NCI-H1105 (cell line): ENCODE measurements at places on chromosomes 16 and 17.

- DNase-seq: no peak
Observed at GRCh38 chr17:75069783-75070182, 18.0 kb upstream of the SLC16A5 start.

- no peak for DNase-seq
Observed at GRCh38 chr17:57288040-57288772, 31.9 kb downstream of the MSI2 start.

DNA sequence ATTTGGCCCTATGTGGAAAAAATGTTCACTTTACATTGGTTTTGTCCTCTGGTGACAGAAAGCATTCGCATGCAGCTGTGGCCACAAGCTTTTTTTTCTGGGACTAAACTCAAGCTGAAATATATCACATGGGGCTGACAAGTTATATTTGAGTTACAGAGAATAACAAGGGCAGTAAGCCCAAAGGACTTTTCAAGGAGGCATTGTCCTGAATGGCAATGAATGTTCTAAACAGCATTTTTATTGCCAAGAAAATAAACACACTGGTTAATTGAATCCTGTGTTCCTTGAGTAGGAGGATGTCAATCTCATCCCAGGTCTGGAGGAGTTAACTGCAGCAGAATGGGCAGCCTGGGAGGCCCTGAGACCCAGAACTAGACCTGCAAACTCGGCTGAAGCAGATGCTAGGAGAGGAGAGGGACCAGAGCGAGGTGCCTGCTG is 114.5 kb downstream of the COPRS start:
- no peak for DNase-seq

- no peak for DNase-seq
Observed at GRCh38 chr17:82218349-82219075, 5.9 kb upstream of the CCDC57 start.

DNA sequence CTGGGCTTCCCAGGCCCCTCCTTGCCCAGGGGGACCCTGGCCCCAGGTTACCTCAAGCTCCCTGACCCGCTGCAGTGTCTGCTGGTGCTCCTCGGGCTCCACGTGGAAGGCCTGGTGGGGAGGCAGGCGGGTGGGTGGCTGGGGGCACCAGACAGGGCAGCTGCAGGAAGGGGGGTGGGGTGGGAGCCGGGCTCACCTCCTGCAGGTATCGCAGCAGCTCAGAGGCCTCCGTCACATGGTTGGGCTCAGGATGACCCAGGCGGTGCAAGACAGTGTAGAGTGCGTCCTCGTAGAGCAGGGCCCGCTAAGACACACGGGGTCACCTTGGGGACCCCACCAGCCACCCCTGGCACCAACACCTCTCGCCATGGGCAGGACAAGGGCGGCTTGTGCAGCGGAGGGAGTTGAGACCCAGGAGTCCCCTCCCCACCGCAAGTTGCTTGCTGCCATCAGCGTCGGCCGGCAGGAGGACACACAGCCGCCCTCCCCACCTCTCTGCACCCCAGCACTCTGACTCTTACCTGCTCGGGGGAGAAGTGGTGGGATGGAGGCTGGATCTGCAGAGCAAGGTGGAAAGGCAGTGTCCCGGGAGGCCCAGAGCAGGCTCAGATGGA is 1.1 kb downstream of the UNC13D start:
- no peak for DNase-seq

DNA sequence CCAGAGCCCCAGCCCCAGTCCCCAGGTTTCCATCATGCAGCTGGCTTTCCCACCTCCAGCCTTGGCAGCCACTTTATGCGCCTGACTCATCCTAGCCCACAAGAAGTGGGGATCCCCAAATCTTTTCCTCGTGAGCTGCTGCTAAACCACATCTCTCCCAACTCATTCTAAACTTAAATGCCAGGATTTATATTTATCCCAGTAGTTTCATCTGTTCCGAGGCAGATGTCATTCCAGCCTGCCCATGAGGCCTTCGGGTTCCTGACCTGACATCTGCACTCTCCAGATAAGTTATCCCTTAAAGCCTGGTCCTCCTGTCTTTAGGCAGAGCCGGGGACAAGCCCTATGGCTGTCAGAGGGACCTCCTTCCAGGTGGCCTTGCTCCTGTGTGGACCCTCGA is 16.6 kb downstream of the PLXDC1 start:
- DNase-seq: no peak

DNA sequence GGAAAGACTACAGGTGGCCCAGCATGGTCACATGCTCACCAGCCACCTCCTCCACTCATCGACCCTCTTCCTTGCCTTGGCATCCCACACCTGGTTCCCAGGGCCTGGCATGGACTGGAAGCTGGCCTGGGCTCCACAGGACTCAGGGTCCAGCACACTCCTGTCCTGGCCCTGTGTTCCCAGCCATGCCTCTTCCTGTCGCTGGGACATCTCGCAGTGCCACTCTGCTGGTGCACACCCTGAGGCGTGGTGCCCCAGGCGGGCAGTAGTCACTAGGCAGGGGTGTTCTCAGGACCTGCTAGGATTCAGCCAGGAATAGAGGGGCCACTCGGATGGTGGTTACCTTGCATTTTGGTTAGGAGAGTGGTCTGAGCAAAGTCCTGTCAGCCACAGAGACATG is 99.4 kb downstream of the AMFR start:
- no peak for DNase-seq

GRCh38 chr17:82317394-82318168 is at the start of gene CD7:
TSS of gene CD7 (minus strand) at chr17:82317608. CDS start at chr17:82317495, 113 bp downstream.
- DNase-seq: no peak

DNA sequence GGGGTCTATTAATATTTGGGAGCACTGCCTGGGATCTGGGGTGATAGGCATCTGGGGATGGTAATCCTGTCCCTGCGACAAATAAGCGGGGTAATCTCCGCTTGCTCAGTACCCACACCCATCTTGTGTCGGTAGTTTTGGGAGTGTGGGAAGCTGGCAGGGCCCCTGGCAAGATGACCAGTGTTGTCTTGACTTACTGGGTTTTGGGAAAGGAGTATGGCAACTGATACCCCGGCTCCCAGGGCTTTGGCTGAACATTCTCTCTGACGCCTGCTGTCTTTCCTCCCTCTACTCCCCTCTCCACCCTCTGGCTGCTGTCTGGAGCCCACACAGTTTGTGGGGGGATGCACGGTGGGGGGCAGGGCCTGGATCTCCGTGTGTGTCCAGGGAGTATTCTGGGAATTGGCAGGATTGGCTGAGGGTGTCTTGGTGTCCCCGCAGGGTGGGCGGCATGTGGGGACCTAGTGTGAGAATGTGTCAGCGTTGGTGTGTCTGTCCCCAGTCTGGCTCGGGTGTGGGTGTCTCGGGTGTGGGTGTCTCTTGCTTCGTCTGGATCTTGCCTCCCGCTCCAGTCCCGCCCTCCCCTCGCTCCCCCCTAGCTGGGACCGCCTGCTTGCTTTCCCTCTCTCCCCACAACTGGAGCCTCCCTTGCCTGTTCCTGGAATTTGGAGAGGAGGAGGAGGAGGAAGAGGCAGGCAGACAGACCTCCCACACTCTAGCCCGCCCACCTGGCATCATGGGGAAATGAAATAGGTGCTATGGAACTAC is 12.0 kb downstream of the RARA start:
- no peak for DNase-seq

- no peak for DNase-seq
Observed at GRCh38 chr16:55643161-55643970, 12.4 kb upstream of the SLC6A2 start.
